B cell (primary cell): ENCODE measurements at places on chromosomes 4 and X. TPM values are rescaled to one million over a fixed set of nuclear protein-coding genes. Genes with fewer than 3 reads are reported as not detected.

DNA sequence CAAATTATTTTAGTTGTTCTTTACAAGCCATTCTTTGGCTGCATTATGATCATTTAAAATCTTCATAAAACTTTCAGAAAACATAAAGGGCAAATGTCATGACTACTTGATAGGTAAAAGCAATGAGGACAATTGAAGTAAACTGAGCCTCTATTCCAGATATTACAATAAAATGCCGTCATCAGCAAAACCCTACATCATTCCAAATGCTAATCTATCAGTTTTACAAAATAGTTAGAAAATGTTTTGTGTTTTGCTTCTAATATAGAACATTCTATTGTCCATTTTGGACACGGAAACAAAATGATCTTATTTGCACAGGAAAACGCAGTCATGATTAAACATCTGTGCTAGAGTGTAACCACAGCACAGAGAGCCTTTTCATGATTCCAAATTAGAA, 1330.6 kb upstream of the ADGRL3 start:
- no peaks in the 10 kb centered on the region for H3K4me1 ChIP-seq
- no peaks in the 10 kb centered on the region for H3K27me3 ChIP-seq
- DNase-seq = no peak
- no peak overlapping the region for H3K4me3 ChIP-seq
- H3K27ac ChIP-seq = no peak overlapping the region
- no peaks in the 10 kb centered on the region for H3K36me3 ChIP-seq

DNA sequence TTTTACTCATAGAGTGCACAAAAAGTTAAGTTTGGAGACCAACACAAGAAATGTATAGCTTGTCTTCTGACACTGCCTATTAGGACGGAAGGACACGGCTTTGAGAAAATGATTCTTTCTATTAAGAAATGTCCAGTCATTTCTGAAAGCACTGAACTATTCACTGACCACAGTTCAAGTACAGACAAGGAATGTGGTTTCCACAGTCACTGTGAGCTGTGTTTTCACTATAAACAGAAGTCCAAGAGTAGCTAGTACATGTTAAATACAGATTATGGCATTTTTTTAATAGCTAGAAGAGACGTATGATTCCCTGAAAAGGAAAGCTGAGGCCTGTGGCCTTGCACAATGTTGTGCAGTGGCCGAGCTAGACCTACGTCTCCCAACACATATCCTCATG, 115.1 kb upstream of the GPM6A start:
- H3K36me3 ChIP-seq = no peaks in the 10 kb centered on the region
- H3K4me3 ChIP-seq = no peak overlapping the region
- H3K4me1 ChIP-seq = no peaks in the 10 kb centered on the region
- H3K27ac ChIP-seq = no peak overlapping the region
- H3K27me3 ChIP-seq = no peaks in the 10 kb centered on the region

GRCh38 chr4:86615501-86615900, 21.4 kb downstream of the PTPN13 start:
- H3K27me3 ChIP-seq = no peaks in the 10 kb centered on the region
- H3K4me3 ChIP-seq = no peak overlapping the region
- H3K36me3 ChIP-seq = no peaks in the 10 kb centered on the region
- no peaks in the 10 kb centered on the region for H3K4me1 ChIP-seq

DNA sequence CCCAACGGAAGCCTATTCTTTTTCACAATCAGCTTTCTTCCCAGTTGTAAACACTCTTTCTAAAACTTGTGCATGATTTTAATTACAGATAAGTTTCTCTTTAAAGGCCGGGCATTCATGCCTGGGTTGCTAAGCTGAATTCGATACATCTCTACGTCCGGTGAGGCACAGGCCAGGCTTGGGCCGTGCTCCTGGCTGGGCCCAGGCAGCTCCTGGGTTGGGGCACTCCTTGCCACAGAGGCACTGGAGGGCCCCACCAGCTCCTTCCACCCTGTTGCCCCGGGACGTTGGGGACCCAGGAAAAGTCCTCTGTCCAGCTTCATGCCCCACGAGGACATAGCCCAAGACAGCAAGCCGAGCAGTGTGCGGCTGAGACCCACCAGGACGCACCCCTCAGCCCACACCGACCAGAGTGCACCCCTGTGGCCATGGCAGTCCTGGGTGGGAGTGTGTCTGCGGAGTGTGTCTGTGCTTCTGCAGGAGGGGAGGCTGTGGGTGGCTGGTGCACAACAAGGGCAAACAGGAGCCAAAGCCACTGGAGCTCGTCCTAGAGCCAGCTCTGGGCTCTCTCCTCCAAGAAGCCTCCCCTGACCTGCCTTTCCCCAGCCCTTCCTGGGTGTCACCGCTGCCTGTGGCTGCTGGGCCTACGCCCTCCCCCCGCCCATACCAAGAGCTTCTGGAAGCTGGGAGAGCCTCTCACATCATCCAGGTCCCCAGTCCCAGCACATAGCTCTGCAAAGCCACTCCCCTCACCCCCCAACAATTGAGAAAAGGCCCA, 128.0 kb upstream of the NKX1-1 start:
- H3K4me3 ChIP-seq = no peak overlapping the region
- no peaks in the 10 kb centered on the region for H3K36me3 ChIP-seq

DNA sequence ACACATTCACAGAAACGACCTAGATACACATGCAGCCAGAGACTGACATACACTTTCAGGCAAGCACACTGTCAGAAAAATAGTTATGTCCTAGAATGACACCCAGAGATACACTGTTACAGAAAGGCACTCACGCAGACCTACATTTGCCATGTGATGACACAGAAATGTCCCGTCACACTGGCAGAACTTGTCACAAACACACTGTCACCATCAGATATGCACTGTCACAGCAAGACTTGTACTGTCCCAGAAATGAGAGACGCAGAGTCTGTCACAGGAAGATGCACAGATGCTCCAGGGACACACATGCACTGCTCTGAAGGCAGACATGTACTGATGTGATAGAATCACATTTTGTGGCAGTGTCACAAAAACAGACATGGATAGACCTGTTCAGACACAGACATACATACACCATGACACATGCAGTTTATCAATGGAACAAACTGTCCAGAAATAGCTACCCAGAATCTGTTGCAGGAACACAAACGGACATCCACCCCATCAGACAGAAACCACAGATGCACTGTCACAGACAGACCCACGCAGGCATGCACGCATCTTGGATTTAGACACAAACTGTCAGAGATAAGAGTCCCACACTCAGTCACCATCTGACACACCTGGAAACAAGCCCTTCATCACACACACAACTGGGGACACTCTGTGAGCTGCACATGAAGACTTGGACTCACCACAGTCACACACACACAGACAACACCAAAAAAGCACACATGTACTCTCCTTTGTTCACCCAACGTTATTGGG, 1.3 kb upstream of the PIM2 start:
- H3K27me3 ChIP-seq = no peaks in the 10 kb centered on the region
- H3K4me1 ChIP-seq = peaks cover 26% of the 10 kb centered on the region
- DNase-seq = no peak
- H3K27ac ChIP-seq = peak overlapping the region; percentile 84
- H3K4me3 ChIP-seq = peak overlapping the region; percentile 27
- peaks cover 42% of the 10 kb centered on the region for H3K36me3 ChIP-seq

CENPVL1 gene
- not detected in 2 replicates for total RNA-seq

- no peaks in the 10 kb centered on the region for H3K27me3 ChIP-seq
- no peak overlapping the region for H3K4me3 ChIP-seq
- DNase-seq = no peak
- no peaks in the 10 kb centered on the region for H3K4me1 ChIP-seq
Measured at GRCh38 chrX:149487292-149487691, 17.8 kb downstream of the IDS start.

ZCCHC18 gene
- total RNA-seq = 15.1 and 16.9 TPM in 2 replicates

- H3K27ac ChIP-seq = no peak overlapping the region
- DNase-seq = no peak
- no peaks in the 10 kb centered on the region for H3K27me3 ChIP-seq
- no peaks in the 10 kb centered on the region for H3K4me1 ChIP-seq
- no peaks in the 10 kb centered on the region for H3K36me3 ChIP-seq
- H3K4me3 ChIP-seq = no peak overlapping the region
Measured at GRCh38 chrX:97668126-97668525, 784.4 kb downstream of the RPA4 start.
